ENCODE measurements at places on chromosomes 2 and 18.

- DNase-seq: peak; percentile 7
These were observed 139.2 kb downstream of the INHBB start for GRCh38 chr2:120485096-120485495.

DNA sequence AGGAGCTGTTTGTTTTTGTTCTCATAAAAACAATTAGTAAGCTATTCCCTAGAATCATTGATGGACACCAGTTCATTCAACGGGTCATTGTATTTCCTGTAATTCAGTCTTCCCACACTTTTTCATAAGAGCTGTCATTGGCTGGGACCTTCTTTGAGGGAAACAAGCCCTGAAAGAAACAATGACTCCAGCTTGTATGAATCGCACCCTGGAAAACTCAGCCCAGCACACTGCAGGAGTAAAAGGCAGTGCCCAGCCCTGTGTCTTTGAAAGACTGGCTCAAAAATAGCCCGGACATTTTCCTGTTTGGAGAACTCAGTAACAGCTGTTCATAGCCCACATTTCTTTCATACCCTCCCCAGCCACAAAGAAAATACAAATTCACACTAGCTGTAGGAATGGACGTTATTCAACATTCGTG lies 81.5 kb downstream of the NCKAP5 start:
- DNase-seq: no peak

DNA sequence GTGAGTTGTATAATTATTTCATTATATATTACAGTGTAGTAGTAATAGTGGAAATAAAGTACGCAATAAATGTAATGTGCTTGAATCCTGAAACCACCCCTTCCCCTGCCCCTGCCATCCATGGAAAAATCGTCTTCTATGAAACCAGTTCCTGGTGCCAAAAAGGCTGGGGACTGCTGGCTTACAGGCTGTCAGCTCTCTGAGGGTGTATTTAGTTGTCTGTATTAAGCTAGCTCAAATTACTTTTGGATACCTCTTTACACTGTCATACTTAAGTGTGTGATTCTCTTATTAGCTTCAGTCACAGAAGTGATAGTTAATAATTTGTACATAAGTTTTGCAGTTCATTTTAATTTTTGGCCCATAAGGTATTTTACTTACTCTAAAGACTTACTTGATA lies 29.6 kb downstream of the LCLAT1 start:
- DNase-seq: no peak

- DNase-seq: no peak
These were observed 37.5 kb downstream of the POLR1A start for GRCh38 chr2:86068136-86068588.

- DNase-seq: no peak
These were observed 860 bp downstream of the CTNNA2 start for GRCh38 chr2:79513711-79514110.

GRCh38 chr18:31774962-31775361 lies 14.3 kb upstream of the SLC25A52 start:
- no peak for DNase-seq

- DNase-seq: no peak
These were observed 172.5 kb upstream of the KLF7 start for GRCh38 chr2:207338220-207338607.

GRCh38 chr2:197207598-197207997 lies 103.0 kb downstream of the ANKRD44 start:
- no peak for DNase-seq

- DNase-seq: no peak
These were observed 178.5 kb downstream of the ERBB4 start for GRCh38 chr2:212360068-212360460.

DNA sequence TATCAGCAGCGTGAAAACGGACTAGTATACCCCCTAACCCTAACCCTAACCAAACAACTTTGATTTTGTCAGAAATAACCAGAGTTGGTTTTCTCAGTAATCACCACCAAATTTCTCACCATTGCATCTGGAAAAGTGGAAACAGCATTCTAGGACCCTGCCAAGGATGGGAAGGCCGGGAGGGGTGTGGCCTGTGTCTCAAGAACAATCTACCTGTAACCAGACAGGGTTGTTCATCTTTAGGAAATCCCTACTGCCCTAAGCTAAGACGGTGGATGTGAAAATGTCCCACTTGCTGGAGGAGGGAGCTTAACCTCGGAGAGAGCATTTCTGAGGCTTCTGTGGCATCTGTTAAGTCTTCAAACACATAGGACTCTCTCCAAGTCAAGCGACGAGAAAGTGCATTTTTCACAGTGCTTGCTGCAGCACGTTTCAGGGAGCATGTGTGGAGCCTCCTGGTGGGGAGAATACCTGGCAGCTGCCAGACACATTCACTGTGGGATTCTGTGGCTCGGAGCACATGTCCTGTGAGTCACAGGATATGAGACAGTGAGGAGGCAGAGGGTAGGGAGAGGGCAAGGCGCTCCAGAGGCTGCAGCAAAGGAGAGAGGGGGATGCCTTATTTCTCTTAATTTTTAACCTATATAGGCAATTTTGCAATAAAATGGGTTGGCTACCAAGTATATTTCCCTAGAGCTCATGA lies 207.5 kb downstream of the SPP2 start:
- peak; percentile 30 for DNase-seq

- no peak for DNase-seq
These were observed 23.6 kb downstream of the SP3 start for GRCh38 chr2:173941567-173941966.

DNA sequence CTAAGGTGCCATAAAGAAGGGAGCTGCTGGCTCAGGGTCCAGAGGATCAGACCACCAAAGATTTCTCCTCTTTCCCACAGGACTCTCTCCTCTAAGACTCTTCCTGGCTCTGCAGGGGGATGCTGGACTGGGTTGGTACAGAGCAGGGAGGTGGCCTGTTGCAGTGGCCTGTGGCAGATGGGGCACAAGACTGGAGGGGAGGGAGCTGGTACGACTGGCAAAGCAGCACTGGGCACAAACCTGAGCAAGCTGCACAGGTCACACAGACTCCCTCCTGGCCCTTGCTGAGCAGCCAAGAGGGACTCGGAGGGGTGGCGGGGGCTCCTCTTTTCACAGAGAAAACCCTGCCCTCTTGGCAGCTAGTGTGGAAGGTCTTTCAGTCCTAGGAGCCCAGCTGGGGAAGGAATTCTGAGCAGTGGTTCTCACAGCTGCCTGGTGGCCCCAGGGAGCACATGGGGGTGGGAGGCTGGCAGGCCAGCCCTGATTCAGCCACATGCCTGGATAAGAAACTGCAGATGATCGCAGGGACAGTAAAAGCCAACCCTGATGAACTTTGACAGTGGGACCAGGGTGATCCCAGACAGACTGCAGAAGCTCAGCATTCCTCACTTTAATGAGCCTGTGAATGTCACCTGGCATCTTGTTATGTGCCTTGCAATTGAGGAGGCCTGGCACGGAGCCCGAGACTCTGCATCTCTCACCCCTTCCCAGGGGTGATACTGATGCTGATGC lies 32.5 kb upstream of the ACAA2 start:
- no peak for DNase-seq

- no peak for DNase-seq
These were observed 211.6 kb downstream of the ZNF521 start for GRCh38 chr18:25140124-25140961.

- no peak for DNase-seq
These were observed 252.9 kb downstream of the PRKCE start for GRCh38 chr2:45904267-45904945.

DNA sequence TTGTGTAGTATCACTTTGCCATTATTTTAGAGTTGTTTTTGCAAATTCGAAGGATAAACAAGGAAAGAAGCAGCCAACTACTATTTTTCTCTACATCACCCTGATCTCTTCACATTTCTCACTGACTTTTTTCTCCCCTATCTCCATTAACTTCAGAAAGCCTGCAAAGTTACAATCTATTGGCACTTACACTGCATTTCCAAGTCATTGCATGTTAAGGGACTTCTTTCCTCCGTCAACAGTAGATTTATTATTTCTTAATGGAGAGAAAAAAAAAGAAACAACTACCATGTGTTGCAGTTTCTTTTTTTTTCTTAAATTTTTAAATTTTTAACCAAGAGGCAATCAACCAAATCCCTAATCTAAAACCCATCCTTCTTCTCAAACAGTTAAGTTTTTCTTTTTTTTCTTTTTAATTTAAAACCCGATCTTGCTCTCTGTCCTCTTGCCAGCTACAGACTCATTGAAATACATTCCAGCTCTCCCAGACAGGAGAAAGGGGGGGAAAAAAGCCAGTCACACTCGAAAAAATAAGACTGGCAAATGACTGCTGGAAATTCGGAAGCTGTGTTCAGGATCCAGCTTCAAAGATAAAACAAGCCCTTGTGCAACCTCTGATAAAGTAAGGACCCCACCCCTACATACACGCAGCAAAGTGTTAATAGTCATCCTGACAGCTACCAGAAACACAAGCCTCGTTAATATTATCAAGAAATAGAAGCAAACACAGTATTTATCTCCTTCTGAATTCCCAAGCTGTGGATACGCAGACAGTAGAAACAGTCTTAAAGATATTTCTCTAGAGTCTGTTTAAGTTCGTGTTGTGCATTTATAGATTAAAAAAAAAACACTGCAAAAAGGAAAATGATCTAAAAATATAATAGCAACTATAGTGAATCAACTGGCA lies 1.3 kb downstream of the LRRTM4 start:
- no peak for DNase-seq

GRCh38 chr2:75705921-75706320 lies 4.8 kb downstream of the GCFC2 start:
- no peak for DNase-seq

DNA sequence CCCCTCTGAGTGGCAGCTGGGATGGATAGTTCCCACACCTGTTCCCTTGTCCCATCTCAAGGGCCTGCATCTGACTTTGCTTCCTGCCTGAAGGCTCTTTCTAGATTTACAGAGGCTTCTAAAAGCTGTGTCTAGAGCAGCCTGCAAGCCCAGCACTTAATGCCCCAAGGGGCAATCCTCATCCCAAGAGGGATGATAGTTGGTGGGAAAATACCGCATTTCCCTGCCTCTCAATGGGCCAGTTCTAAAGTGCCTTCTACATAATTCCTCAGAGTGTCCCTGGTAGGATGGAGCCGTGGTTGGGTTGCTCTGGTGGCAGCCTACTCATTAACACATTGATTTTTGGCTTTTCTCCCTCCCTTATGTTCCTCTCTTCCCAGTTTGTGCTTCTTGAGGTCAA lies 29.5 kb downstream of the LAMA3 start:
- DNase-seq: no peak

GRCh38 chr2:171046048-171046560 lies 114.6 kb downstream of the TLK1 start:
- no peak for DNase-seq

DNA sequence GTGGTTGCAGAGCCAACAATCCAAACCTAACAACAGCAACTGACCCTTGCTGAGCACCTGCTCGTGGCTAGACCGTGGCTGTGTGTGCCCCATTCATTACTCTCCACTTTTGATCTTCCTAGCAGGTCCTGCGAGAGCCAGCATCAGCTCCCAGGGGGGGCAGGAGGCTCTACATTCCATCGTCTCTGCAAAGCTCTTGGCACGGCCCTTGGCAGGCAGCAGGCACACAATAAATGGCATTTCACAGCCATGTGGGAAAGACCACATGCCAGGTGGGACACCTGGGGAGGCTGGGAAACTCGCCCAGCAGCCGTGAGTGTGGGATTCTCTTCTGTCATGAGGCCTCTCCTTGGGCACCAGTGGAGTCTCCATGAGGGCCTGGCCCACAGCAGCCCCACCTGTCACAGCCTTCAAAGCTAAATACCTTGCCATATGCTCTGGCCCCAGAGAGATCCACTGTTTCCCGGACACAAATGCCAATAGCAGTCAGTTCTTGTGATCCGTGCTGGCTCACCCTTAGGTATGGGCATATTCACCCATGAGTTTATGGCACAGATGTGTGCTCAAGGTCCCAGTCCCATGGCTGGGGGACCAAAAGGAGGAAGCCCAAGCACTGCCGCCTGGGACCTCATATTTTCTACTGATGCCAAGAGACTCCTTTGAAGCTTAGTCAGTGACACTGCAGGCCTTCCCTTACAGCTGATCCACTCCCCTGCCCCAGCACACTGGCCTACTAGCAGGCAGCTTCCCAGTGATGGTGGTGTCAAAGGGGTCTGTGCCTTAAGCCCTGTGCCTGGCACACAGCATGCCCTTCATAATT lies 6.8 kb upstream of the TEX51 start:
- DNase-seq: no peak

DNA sequence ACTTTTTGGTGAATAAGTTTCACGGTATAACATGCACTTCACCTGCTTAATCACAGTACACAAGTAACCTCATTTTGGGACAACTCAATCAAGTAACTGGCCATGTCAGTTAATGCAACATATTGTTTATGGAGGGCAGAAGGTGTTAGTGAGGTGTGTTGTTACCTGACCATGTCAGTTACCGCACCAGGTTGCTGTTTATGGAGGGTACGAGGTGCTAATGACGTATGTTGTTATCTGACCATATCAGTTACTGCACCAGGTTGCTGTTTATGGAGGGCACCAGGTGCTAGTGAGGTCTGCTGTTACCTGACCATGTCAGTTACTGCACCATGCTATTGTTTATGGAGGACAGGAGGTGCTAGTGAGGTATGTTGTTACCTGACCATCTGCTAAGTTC lies 135.1 kb upstream of the TPO start:
- DNase-seq: no peak

- DNase-seq: peak; percentile 55
These were observed at the start of gene PAX3 for GRCh38 chr2:222298311-222299150. PAX3 (minus strand) TSS chr2:222298998; CDS start chr2:222298615, 383 bp downstream.

DNA sequence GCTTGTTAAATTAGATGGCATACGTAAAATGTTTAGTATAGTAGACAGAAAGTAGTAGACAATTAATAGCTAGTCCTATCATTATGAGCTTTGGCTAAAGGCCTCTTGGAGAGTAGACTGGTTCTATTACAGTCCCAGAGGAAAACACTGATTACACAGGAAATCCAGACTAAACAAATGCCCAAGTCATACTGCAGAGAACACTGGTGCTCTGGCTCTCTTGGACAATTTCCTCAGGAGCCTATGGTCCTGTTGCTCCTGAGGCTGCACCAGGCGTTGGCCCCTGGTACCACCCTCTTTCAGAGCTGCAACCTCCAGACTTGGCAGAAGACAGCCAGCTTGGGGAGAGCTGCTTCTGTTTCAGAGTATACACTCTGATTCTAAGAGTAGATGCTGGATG lies 41.8 kb downstream of the STAT1 start:
- no peak for DNase-seq

DNA sequence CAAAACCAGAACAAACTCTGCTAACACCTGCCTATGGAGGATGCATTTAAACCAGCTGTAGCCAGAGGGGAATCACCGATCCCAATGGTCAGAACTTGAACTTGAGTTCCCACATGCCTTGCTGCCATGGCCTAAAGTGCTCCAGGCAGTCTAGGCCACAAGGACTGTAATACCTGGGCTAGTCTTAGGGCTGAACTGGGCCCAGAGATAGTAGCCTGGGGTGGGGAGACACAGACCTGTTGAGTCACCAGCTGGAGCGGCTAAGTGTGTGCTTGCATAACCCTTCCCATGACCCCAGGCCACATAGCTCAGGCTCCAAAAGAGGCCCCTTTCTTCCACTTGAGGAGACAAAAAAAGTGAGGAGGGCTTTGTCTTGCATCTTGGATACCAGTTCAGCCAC lies 515.0 kb upstream of the DDX18 start:
- no peak for DNase-seq

Measured in glutamatergic neuron (in vitro differentiated cells).